ENCODE measurements at places on chromosomes 7 and 10.

- DNase-seq = no peak
These were observed 158.8 kb upstream of the ADARB2 start for GRCh38 chr10:1896153-1896552.

GRCh38 chr10:82934947-82935346 is 1060.0 kb downstream of the NRG3 start:
- DNase-seq = no peak

GRCh38 chr10:78744491-78745090 is 324.2 kb upstream of the ZMIZ1 start:
- DNase-seq = no peak

- DNase-seq = peak; percentile 86
These were observed 6.0 kb upstream of the TMED4 start for GRCh38 chr7:44587843-44588711.

GRCh38 chr10:31358688-31359330 is 39.8 kb downstream of the ZEB1 start:
- DNase-seq = no peak

DNA sequence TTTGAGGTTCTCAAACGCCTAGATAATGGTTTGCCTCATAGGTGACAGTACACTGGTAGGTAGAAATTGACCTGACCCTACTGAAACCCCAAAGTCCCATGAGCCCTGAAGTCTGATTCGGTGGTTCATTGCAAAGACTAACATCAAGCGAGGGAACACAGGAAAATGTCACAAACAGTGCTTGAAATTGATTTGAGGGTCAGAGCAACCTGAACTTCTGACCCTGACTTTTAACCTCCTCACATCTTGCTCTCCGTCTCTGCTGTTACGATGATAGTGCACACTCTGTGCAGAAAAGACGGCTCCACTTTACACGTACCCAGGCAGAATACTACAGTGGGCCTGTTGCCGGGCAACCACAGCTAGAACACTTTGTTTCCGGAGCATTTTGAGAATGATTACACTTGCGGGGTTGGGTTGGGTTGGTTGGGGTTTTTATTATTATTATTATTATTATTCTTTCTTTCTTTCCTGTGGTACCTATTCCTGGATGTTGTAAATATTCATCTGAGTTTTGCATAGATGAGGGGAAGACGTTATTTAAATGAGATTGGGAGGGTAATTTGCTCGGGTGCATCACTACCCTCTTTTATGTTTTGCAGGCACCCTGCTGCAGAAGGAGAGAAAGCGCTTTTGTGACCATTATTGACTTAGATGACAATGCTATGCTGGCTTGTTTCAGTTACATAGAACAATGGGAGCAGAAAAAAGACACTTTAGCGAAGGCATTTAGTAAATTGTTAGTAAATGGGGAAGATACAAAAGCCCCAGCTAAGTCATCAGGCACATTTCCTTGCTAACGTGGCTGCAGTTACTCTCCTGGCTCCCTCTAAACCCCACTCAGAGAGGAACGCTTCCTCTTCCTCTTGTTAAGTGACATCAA is 438.1 kb upstream of the NRP1 start:
- peak; percentile 8 for DNase-seq

GRCh38 chr7:155848691-155849669 is 36.7 kb upstream of the SHH start:
- no peak for DNase-seq

DNA sequence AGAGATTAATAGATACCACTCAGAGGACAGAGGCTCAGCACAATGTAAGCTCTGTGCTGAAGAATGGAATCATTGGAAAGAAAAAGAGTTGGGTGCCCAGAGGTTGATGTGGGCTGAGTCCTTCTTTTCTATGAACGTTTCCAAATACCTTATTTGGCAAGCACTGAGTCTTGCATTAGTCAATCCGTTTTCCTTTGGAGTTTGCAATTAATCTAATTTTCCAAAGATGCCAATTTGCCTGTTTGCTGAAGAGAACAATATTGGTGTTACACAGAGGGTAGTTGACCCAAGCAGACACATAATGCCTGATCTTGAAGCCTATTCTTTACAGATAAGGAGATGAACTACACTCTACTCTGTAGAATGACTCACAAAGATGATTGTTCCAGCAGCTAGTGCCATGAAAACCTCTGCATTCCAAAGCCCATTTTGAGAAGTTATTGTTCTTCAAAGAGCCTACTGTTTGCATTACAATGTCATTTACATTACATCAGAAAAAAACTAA is 55.4 kb upstream of the MET start:
- no peak for DNase-seq

- no peak for DNase-seq
These were observed 42.8 kb downstream of the FBXL13 start for GRCh38 chr7:103031781-103032180.

- no peak for DNase-seq
These were observed 839.7 kb downstream of the CNTNAP2 start for GRCh38 chr7:146956321-146956720.

- DNase-seq = no peak
These were observed 49.6 kb downstream of the ANKIB1 start for GRCh38 chr7:92295391-92295790.

GRCh38 chr7:29858191-29858951 is 52.1 kb downstream of the WIPF3 start:
- DNase-seq = no peak

DNA sequence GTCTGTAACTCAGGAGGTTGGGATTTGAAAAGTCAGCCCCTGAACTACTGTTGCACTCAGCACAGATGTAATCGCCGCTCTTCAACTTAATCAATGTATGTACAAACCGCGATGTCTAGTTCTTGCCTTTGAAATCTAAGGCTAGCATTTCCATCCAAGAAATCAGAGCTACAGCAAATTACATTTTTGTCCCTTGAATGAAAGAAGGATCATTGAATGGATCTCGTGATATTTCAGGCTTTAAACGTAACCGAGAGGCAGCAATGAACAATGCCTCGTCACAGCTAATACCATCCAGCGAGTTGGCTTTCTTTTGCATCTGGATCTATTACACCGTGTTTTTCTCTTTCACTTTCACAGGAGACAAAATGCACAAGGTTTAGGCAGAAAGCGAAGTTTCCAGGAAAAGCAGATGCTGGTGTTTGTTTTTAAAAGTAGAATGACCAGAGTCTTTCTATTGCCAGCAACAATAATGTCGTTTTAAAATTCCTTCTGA is 5.5 kb downstream of the SKIDA1 start:
- DNase-seq = no peak

- peak; percentile 49 for DNase-seq
These were observed 109.9 kb downstream of the ITGB8 start for GRCh38 chr7:20440472-20441105.

GRCh38 chr7:96800824-96801223 is 91.2 kb upstream of the SEM1 start:
- DNase-seq = no peak

GRCh38 chr10:61284222-61284890 is 168.8 kb downstream of the TMEM26 start:
- peak; percentile 83 for DNase-seq

DNA sequence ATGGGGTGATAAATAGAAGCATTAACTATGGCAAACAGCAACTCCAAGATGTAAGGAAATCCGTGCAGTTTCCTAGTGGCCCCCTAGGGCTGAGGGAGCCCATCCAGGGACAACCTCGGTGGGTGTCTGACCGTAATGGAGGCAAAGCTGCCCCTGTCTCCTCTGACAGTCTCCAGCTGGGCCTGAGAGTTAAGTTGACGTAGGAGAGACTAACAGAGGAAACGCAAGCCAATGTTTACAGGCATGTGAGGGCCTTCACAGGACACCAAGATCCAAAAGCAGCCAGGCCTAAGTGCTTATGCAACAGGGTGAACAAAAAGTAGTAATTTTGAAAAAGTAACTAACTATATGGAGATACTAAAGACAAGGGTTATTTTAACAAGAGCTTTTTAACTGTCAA is 330.0 kb upstream of the C7orf33 start:
- DNase-seq = no peak

DNA sequence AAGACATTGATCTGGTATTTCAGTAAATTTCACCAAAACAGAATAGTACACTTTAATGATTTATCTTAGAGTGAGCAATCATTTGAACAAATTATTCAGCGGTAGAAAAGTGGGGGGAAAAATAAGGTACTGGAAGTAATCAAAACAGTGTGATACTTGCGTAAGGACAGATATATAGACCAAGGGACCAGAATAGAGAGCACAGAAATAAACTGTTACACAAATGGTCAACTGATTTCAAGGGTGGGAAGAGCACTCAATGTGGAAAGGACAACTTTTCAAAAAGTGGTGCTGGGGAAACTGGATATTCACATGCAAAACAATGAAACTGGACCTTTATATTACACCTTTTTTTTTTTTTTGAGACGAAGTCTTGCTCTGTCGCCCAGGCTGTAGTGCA is 119.9 kb downstream of the NRBF2 start:
- no peak for DNase-seq

GRCh38 chr7:90692947-90693346 is 96.8 kb downstream of the CDK14 start:
- DNase-seq = no peak

GRCh38 chr10:32744321-32744720 is 213.7 kb downstream of the ITGB1 start:
- DNase-seq = no peak

- DNase-seq = no peak
These were observed 64.6 kb downstream of the JAZF1 start for GRCh38 chr7:28116041-28116440.

DNA sequence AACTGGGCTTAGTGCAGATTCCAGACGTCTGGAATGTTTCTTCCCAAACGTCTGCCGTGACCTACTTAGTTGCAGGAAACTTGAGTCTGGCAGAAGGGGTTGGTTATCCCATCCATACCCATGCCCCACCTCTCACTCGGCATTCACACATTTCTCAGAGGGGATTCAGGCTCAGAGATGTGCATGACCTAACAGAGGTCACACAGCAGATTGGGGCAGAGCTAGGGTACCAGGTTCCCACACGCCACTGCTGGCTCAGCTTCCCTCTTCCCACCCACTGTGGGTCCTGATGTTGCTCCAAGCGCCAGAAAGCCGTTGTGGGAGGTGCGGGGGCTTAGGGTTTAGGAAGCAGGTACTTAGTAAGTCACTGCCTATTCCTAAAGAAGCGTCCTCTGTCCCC is 3.0 kb downstream of the UCMA start:
- no peak for DNase-seq

DNA sequence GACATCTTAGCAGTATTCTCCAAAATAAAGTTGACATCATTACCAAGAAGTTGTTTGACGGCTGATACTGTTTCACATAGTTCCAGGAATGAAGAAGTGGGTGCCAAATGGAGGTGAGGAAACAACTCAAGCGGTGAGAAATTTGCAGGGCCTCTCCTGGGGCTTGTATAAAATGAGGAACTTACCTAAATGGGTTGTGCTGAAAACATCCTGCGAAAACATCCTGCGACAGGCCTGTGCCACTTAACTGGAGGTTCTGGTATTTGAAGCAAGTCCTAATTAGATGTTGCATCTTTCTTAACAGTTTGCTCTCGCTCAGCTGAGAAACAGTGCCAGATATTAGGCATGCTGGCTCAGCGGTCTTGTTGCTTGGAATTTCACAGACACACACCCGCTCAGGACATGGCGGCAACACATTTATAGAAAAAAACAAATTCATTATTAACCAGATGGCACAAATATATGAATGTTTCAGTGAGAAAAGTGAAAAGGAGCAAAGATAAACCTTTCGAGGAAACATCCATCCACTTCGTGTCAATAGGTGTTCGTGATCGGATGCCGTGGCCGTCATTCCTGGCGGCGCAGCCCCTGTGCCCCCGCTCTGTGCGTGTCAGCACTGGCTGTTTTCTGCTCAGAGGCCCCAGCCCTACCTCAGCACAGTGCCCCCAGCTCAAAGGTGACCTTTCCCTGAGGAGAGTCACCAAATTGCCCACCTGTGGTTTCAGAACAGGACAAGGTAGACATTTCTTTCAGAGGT is 48.1 kb downstream of the CDC123 start:
- peak; percentile 66 for DNase-seq

- peak; percentile 64 for DNase-seq
These were observed 33.1 kb downstream of the HBP1 start for GRCh38 chr7:107201795-107202450.

DNA sequence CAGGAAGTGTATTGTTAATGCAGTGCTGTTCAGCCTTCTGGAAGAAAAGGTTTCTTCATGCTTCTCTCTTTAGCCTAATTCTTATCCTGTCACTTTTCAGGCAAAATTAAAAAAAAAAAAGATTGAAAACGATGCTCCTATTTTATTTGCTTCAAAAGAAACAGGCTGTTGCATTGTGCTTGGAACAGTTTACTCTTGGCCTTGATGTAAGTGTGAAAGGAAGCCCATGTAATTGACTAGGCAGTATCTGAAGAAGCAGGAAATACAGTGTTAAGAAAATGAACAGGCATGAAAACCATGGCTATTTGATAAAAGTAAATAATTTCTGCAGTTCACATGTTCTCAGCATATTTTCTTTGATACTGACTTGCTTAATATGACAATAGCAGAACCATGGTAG is 40.4 kb upstream of the ATRNL1 start:
- DNase-seq = no peak

DNA sequence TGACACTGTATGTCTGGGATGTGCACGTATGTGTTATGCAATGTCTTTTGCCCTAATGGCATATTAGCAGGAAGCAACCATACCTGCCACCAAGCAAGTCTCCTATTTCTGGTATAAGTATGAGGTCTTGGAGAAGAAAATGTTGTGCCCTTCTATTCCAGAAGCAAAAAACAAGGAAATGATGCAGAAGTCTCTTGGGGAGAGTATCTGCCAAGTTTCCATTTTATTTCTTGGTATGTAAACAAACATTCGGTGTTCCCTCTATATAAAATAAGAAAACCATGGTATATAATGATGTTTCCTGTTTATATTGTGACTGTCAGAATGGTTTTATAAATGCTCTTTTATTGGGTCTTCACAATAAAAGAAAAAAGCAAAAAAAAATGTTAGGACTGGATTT is 19.3 kb upstream of the MYO3A start:
- no peak for DNase-seq

GRCh38 chr7:16753932-16754855 is 639 bp downstream of the TSPAN13 start:
- DNase-seq = peak; percentile 55

DNA sequence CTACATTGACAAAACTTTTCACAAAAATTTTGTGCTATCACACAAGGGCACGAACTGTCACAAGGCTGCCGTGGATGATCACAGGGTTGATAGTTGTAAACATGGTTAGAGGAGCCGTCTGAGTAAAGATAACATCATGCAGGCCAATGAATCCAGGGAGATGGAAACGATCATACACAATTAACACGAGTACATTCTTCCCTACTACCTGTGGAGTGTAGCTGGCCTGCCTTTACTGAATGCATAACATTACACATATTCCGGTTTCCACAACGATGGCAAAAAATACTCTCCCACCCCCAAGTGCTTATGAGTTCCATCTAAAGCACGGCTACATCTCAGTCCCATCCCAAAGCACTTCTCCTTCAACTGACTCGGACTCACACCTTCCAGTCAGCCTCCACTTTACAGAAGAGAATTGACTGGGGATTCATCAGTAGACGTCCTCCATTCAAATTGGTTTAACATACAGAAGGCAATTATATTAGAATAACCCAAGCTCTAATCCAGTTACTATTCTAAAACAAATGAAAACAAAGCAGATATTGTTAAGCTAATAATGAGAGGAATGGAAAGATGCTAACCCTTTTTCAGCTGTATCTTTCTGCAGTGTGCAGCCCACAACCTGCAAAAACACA is 69.0 kb downstream of the EZH2 start:
- no peak for DNase-seq
